ENCODE measurements at places on chromosomes 2 and 18. TPM values are rescaled to one million over a fixed set of nuclear protein-coding genes. Genes with fewer than 3 reads are reported as not detected.
A peak's percentile ranks its signal among the peaks of the same experiment; 100 is the strongest.

GRCh38 chr2:67213270-67213670, 183.9 kb upstream of the ETAA1 start:
- H3K4me1 ChIP-seq, result no peaks in the 10 kb centered on the region
- H3K36me3 ChIP-seq, result no peaks in the 10 kb centered on the region
- no peak overlapping the region for H3K27ac ChIP-seq
- H3K4me3 ChIP-seq, result no peak overlapping the region
- H3K27me3 ChIP-seq, result no peaks in the 10 kb centered on the region

GRCh38 chr2:142314164-142314563, 183.3 kb upstream of the LRP1B start:
- H3K4me1 ChIP-seq, result no peaks in the 10 kb centered on the region
- no peaks in the 10 kb centered on the region for H3K27me3 ChIP-seq
- H3K27ac ChIP-seq, result no peak overlapping the region
- DNase-seq, result no peak

DNA sequence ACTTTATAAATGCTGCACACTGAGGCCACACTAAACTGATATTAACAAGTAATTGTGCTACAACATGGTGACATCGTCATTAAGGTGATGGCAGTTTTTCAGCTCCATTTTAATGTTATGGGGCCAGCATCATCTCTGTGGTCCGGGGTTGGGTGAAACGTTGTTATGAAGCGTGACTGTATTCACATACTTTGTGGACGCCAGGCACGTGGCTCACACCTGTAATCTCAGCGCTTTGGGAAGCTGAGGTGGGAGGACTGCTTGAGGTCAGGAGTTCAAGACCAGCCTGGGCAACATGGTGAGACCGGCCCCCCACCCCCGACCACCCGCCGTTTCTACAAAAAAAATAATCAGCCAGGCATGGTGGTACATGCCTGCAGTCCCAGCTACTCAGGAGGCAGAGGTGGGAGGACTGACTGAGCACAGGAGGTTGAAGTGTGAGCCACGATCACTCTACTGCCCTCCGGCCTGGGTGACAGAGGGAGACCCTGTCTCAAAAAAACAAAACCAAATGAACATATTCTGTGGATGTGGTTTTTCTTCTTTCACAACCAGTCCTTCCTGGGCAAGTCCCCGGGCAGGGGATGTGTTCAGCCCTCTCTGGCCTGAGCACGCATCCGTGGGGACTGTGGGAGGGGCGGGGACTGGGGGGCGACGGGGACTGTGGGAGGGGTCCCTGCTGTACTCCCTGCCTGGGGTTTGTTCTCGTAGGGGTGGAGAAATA, 12.9 kb upstream of the GAL3ST2 start:
- H3K36me3 ChIP-seq, result peaks cover 17% of the 10 kb centered on the region
- peaks cover 36% of the 10 kb centered on the region for H3K4me1 ChIP-seq
- peak overlapping the region; percentile 44 for H3K4me3 ChIP-seq
- peak; percentile 32 for DNase-seq

DNA sequence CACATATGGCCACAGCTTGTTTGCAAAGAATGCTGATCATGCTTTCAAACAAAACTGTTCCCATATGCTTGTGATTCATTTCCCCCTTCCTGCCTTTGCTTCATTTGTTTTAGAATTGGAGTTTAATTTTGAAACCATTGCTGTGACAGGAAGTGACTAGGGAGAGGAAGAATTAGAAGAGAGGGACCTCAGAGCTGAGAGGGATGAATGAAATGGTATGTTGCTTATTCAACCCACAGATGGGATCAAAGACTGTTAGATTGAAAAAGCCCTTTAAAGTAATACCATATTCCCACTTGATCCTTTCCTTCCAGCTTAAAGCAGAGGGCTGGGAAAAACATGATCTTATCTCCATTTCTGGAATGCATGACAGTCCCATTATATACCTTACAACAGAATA, 106.2 kb upstream of the RNF152 start:
- no peaks in the 10 kb centered on the region for H3K27me3 ChIP-seq
- peaks cover 2% of the 10 kb centered on the region for H3K36me3 ChIP-seq
- H3K4me1 ChIP-seq, result peaks cover 6% of the 10 kb centered on the region
- DNase-seq, result no peak
- no peak overlapping the region for H3K4me3 ChIP-seq

DNA sequence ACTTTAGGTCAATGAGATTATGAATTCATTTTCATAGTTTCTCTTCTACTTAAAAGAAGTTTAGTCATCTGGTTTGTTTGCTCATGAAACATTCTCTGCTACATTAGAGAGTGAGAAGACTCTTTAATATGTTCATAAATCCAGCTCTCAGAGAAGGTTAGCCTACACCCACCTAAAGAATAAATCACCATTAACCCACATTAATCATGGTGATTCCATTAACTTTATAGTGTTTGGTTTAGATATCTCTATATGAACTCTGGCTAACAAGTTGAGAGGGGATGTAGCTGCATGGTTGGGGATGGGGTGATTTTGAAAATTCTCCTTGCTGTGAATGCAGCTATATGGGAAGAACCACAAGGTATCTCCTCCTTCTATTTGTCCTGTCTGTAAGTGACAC, 10.7 kb downstream of the TFPI start:
- H3K27ac ChIP-seq, result no peak overlapping the region
- H3K27me3 ChIP-seq, result no peaks in the 10 kb centered on the region
- no peak overlapping the region for H3K4me3 ChIP-seq
- H3K4me1 ChIP-seq, result no peaks in the 10 kb centered on the region
- DNase-seq, result no peak
- no peaks in the 10 kb centered on the region for H3K36me3 ChIP-seq

- DNase-seq, result no peak
- no peaks in the 10 kb centered on the region for H3K4me1 ChIP-seq
- no peak overlapping the region for H3K27ac ChIP-seq
- no peaks in the 10 kb centered on the region for H3K36me3 ChIP-seq
These were observed 691.4 kb downstream of the CPS1 start for GRCh38 chr2:211247751-211248150.

GRCh38 chr2:48856144-48856543, 100.6 kb upstream of the LHCGR start:
- no peak for DNase-seq
- H3K4me3 ChIP-seq, result no peak overlapping the region
- no peak overlapping the region for H3K27ac ChIP-seq
- no peaks in the 10 kb centered on the region for H3K36me3 ChIP-seq
- no peaks in the 10 kb centered on the region for H3K27me3 ChIP-seq

DNA sequence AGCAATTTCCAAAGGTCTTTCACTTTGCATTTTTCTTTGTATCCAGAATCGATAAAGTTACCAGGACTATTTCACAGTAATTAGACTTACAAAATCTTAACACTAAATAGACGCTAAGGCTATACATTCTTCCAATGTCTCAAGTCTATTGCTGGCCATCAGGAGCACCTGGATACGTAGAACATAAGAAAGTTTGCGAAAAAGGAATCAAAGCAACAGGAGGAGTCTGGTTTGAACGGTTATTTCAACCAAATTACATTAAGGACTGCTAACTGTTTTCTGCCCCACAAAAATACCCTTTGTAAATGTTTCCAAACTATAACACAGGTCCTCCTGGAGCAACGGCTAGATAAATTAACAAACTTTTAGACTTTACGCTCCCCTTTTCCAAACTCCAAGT, 1.4 kb upstream of the HNRNPA3 start:
- peak overlapping the region; percentile 100 for H3K27ac ChIP-seq
- H3K4me3 ChIP-seq, result peak overlapping the region; percentile 97
- H3K27me3 ChIP-seq, result no peaks in the 10 kb centered on the region
- H3K4me1 ChIP-seq, result peaks cover 33% of the 10 kb centered on the region

GRCh38 chr2:162926501-162926900, 87.9 kb upstream of the KCNH7 start:
- no peak overlapping the region for H3K4me3 ChIP-seq
- no peaks in the 10 kb centered on the region for H3K27me3 ChIP-seq
- DNase-seq, result no peak

DNA sequence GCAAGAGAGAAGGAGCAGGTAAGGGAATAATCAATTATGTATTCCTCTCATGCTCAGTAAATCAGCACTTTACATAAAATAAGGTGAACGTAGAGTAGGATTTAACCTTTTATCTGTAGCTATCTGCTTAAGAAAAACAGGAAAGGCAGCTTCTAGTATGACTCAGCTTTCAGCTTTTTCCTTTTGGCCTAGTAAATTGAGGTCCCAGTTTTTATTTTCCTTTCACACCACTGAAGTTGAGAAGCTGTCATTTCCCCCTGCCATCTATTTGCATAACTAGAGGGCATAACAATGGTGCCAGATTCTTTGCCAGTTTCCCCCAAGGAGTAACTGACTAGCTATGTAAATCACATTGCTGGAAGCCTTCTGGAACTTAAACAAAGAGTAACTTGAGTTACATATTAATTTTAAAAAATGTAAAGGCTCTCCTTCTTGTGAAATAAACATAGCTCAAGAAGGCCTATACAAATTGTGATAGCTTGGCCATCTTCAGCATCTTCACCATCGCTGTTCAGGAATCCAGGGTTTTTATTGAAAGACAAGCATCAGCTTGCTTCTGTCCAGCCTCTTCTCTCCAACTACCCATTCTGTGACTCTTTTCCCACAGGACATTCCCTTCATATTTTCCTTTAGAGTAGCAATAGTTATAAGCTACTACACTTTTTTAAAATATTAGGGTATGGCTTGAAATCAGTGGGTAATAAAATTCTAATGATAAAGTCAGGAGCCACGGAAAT, 97.0 kb downstream of the KYNU start:
- no peak overlapping the region for H3K4me3 ChIP-seq
- no peak overlapping the region for H3K27ac ChIP-seq
- H3K4me1 ChIP-seq, result no peaks in the 10 kb centered on the region
- H3K36me3 ChIP-seq, result no peaks in the 10 kb centered on the region
- H3K27me3 ChIP-seq, result no peaks in the 10 kb centered on the region
- DNase-seq, result no peak

DNA sequence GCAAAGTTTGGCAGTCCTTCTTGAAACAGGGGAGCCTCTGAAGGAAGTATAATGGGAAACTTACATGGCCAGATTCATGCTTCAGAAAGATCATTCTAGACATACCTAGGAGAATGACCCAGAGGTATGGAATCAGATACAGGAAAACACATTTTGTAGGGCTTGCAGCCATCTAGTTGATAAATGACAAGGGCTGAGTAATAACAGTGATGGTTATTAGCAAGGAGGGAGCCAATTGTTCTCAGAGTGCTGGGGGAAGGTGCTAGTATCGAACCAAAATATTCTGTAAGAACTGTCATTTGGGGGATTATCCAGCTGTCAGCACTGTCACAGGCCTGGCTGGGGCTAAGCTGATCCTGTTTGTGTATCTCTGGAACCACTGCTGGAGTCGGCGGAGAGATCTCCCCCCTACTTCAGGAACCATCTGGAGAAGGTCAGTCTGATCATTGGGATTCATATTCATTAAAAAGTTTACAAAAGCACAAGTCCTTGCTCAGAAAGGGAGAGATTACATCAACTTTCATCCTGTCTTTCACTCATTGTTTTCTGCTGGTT, 113.8 kb upstream of the THSD7B start:
- H3K4me3 ChIP-seq, result no peak overlapping the region
- DNase-seq, result no peak
- H3K27ac ChIP-seq, result no peak overlapping the region
- no peaks in the 10 kb centered on the region for H3K4me1 ChIP-seq
- no peaks in the 10 kb centered on the region for H3K36me3 ChIP-seq

DNA sequence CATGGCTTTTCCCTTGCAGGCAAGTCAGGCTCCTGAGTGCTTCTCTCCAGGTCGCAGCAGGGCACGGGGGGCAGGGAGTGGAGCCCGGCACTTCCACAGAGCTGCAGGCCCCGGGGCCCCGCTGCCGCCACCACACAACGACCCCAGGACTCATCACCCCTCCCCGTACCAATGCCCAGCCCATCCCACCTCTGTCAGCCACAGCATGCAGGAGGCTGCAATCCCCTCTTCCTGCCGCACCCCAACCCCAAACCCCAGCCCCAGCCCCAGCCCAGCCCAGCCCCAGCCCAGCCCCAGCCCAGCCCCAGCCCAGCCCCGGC, 288.0 kb downstream of the NDUFA10 start:
- H3K27me3 ChIP-seq, result no peaks in the 10 kb centered on the region
- H3K36me3 ChIP-seq, result no peaks in the 10 kb centered on the region
- H3K27ac ChIP-seq, result no peak overlapping the region
- no peak overlapping the region for H3K4me3 ChIP-seq

DNA sequence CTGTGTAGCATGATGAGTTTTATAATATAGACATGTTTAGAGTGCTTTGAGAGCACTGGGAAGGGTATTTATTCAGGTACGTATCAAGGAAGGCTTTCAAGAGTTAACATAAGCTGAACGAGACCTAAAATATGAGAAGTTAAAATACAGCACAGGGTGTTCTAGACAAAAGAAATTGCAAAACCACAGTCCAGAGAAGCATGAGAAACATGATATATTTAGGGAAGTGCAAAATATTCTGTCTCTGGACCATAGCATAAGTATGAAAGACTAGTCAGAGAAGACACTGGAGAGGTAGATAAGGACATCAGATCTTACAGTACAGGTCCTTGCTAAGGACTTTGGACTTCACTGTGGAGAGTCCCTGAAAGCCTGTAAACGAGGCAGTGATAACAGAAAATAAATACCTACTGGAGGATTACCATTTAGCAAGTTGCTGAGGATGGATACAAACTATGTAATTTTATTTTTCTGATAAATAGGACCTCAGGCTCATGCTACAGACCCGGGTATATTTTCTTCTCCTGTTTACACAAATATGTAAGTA, 43.7 kb downstream of the FSIP2 start:
- H3K36me3 ChIP-seq, result no peaks in the 10 kb centered on the region
- H3K27ac ChIP-seq, result no peak overlapping the region
- no peaks in the 10 kb centered on the region for H3K4me1 ChIP-seq
- no peak for DNase-seq

DNA sequence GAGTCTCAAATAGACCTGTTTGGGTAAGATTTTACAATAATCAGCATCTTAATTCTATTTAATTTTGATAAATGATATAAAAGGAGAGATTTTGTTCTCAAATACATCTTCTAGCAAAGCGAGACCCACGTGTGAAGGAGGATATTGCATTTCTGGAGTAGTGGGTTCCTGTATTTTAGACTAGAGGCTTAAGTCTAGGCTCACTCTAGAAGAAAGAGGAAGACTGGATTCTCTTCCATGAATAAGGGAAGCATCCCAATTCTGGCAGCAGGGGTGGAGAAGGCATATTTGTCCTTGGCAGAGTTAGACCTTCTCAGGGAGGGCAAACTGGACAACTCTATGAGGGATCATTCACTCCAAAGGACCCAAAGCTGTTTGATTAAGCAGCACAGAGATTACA, 11.3 kb upstream of the FAM228A start:
- H3K36me3 ChIP-seq, result no peaks in the 10 kb centered on the region
- DNase-seq, result no peak
- no peak overlapping the region for H3K27ac ChIP-seq
- H3K4me3 ChIP-seq, result no peak overlapping the region
- H3K4me1 ChIP-seq, result no peaks in the 10 kb centered on the region

The CHST9 gene
- not detected for total RNA-seq

The GYPC gene
- 123 TPM for total RNA-seq

The GDF7 gene
- 0.02 TPM for total RNA-seq

The DCDC2C gene
- total RNA-seq, result not detected
